ENCODE measurements at places on chromosomes 6 and 20. TPM values are rescaled to one million over a fixed set of nuclear protein-coding genes. Genes with fewer than 3 reads are reported as not detected.
A peak's percentile ranks its signal among the peaks of the same experiment; 100 is the strongest.

DNA sequence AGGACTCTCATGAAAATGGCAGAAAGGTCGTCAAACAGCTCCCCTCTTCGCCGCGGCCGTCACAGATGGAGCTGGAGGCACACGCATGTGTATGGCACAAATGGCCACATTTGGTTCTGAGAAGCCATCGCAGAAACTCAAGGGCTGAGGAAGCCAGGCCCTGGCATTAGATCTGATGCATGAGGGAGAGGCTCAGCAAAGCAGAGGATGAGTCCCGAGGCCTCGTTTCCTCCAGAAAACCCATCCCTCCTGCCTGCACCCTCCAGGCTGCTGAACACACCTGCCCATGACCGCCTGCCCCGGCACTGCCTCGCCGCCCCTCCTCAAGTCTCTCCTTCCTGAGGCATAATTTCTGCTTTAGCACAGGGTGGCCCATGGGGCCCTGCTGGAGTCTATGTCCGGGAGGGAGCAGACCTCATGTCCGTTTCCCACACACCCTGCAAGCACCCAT is 240.3 kb downstream of the DLL1 start:
- H3K4me1 ChIP-seq: no peaks in the 10 kb centered on the region
- H3K27ac ChIP-seq: no peak overlapping the region
- H3K4me3 ChIP-seq: no peak overlapping the region
- no peaks in the 10 kb centered on the region for H3K36me3 ChIP-seq
- DNase-seq: no peak

DNA sequence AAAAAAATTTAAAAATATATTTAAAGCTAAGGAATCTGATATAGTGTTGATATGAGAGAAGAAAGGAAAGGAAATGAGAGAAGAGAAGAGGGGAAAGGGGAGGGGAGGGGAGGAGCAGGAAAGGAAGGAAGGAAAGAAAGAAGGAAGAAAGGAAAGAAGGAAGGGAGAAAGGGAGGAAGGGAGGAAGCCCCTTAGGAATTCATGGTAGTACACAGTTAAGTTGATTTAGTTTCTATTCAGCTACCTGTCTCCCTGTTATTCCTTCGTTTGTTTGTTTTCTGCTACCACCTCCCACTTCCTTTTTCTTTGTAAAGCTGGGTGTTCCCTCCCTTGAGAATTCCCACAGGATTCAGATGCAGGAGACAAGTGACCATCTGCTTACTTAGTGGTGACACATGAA is 1025.4 kb upstream of the FLRT3 start:
- no peaks in the 10 kb centered on the region for H3K27me3 ChIP-seq
- DNase-seq: no peak

Gene TFAP2B
- total RNA-seq: not detected

GRCh38 chr6:90454836-90455427 is 131.9 kb downstream of the MAP3K7 start:
- H3K36me3 ChIP-seq: no peaks in the 10 kb centered on the region
- no peak overlapping the region for H3K4me3 ChIP-seq
- no peak overlapping the region for H3K27ac ChIP-seq
- H3K27me3 ChIP-seq: no peaks in the 10 kb centered on the region

GRCh38 chr6:42038811-42039408 is 11.4 kb upstream of the TAF8 start:
- no peak for DNase-seq
- H3K36me3 ChIP-seq: no peaks in the 10 kb centered on the region
- H3K4me3 ChIP-seq: no peak overlapping the region
- no peaks in the 10 kb centered on the region for H3K27me3 ChIP-seq
- peaks cover 37% of the 10 kb centered on the region for H3K4me1 ChIP-seq

DNA sequence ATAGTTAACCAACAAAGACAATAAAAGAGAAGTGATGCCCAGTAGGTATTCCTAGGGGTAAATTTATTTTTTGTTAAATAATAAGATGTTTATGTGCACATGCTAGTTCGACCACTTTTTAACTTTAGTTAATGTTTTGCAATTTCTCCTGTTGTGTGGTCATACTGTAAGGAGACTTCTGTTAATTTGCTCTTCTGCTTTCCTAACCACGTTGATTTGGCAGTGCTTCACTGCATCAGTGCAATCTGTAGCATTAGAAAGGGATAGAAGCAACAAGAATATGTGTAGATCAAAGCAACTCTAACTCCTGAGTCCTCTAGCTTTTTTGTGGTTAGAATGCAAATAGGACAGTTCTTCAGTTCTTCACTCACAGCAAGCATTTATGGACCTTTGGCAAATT is 13.9 kb downstream of the MYB start:
- H3K27ac ChIP-seq: peak overlapping the region; percentile 48
- H3K36me3 ChIP-seq: peaks cover 99% of the 10 kb centered on the region
- no peaks in the 10 kb centered on the region for H3K27me3 ChIP-seq
- H3K4me3 ChIP-seq: no peak overlapping the region
- H3K4me1 ChIP-seq: peaks cover 14% of the 10 kb centered on the region

- H3K27ac ChIP-seq: no peak overlapping the region
- peaks cover 3% of the 10 kb centered on the region for H3K27me3 ChIP-seq
- no peaks in the 10 kb centered on the region for H3K36me3 ChIP-seq
- no peaks in the 10 kb centered on the region for H3K4me1 ChIP-seq
Observed at GRCh38 chr6:5936631-5937030, 70.1 kb downstream of the NRN1 start.

GRCh38 chr20:44642203-44643153 is 9.0 kb downstream of the ADA start:
- H3K27me3 ChIP-seq: no peaks in the 10 kb centered on the region
- peaks cover 16% of the 10 kb centered on the region for H3K4me1 ChIP-seq
- H3K27ac ChIP-seq: peak overlapping the region; percentile 23
- H3K4me3 ChIP-seq: no peak overlapping the region
- peak; percentile 49 for DNase-seq
- no peaks in the 10 kb centered on the region for H3K36me3 ChIP-seq

DNA sequence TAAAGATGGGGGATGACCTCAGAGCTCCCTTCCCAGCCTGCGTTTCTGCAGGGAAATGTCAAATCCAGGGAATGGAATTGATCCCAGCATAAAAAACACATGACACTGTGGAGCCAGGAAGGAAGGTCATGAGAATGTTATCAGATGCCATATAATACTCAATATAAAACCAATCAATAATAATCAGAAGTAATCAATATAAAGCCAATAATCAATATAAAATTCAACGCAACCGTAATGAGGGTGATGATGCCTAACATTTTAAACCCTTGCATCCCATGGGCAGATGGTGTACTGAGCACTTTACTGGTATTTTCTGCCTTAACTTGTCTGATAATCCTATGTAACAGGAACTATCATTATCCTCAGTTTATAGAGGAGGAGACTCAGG is 30.1 kb upstream of the SULF2 start:
- DNase-seq: no peak
- no peaks in the 10 kb centered on the region for H3K4me1 ChIP-seq
- no peak overlapping the region for H3K4me3 ChIP-seq
- no peak overlapping the region for H3K27ac ChIP-seq

GRCh38 chr6:72966628-72967280 is 258.5 kb downstream of the KHDC1L start:
- no peak overlapping the region for H3K4me3 ChIP-seq
- no peaks in the 10 kb centered on the region for H3K27me3 ChIP-seq
- H3K36me3 ChIP-seq: no peaks in the 10 kb centered on the region

GRCh38 chr6:102686461-102686860 is 1293.0 kb downstream of the GRIK2 start:
- H3K27me3 ChIP-seq: no peaks in the 10 kb centered on the region
- no peak for DNase-seq
- no peaks in the 10 kb centered on the region for H3K4me1 ChIP-seq
- no peak overlapping the region for H3K4me3 ChIP-seq
- no peak overlapping the region for H3K27ac ChIP-seq

Gene TRIM27
- 127 TPM for total RNA-seq

Gene KHDRBS2
- not detected for total RNA-seq

Gene NKX2-4
- not detected for total RNA-seq

Gene MMP24
- total RNA-seq: not detected

Gene TMEM217
- 1.9 TPM for total RNA-seq

Gene SEL1L2
- not detected for total RNA-seq

DNA sequence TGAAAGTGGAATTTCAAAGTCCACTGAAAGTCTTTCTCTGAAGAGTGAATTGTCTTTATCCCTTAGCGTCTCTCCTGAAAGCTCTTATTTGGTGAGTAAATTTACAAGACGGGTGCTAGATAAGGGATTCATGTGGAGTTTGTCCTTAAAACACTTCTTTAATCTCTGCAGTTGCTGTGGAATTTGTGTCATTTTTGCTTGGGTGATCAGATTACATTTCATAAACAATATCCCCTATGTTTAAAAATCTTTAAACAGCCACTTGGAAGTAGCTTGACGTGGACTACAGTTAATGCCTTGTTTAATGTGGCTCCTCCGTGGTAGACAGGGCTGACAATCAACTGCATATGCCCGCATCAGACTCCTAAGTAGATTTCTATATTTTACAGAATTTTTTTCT is 175.4 kb upstream of the ZNF217 start:
- no peak overlapping the region for H3K4me3 ChIP-seq
- peaks cover 15% of the 10 kb centered on the region for H3K4me1 ChIP-seq
- no peaks in the 10 kb centered on the region for H3K27me3 ChIP-seq
- H3K27ac ChIP-seq: no peak overlapping the region
- H3K36me3 ChIP-seq: no peaks in the 10 kb centered on the region

GRCh38 chr6:158911746-158912480 is 88.1 kb downstream of the RSPH3 start:
- H3K36me3 ChIP-seq: no peaks in the 10 kb centered on the region
- H3K27ac ChIP-seq: no peak overlapping the region
- H3K4me1 ChIP-seq: no peaks in the 10 kb centered on the region
- no peaks in the 10 kb centered on the region for H3K27me3 ChIP-seq
- H3K4me3 ChIP-seq: no peak overlapping the region
- no peak for DNase-seq

GRCh38 chr6:156776840-156777576 is at the start of gene ARID1B:
Gene ARID1B, plus strand, starts transcription at chr6:156777378. Its CDS starts 303 bp downstream, at chr6:156777681.
- H3K27me3 ChIP-seq: no peaks in the 10 kb centered on the region
- peak; percentile 83 for DNase-seq
- H3K4me1 ChIP-seq: peaks cover 15% of the 10 kb centered on the region

- DNase-seq: no peak
- H3K4me1 ChIP-seq: peaks cover 27% of the 10 kb centered on the region
- H3K27ac ChIP-seq: peak overlapping the region; percentile 10
- H3K36me3 ChIP-seq: no peaks in the 10 kb centered on the region
- no peak overlapping the region for H3K4me3 ChIP-seq
Observed at GRCh38 chr6:15340775-15341174, 94.9 kb downstream of the JARID2 start.

DNA sequence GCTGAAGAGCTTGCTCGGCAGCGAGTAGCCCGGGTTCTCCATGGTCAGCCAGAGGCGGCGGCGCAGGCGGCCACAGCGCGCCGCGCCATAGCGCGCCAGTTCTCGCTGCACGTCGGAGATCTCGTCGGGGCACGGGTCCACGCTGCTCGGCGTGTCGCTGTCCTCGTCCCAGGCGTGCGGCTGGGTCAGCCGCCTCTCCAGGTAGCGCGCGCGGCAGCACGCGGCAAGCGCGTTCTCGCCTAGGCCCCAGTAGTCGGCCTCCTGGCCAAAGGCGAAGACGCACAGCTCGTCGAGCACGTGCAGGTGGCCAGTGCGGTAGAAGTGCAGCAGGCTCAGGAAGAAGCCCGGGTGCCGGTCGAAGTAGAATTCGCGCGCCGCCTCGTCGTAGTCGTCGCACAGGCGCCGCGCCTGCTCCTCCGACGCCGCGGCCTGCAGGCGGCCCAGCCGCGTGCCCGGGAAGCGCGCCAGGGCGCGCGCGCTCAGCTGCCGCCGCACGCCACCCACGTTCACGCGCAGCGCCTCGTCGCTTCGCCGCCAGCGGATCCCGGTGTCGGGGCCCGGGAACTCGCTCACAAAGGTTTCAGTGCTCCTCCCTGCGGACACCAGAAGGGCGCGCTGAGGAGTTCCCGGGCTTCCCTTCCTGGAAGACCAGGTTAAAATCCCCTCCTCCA is 2.7 kb downstream of the KCNS1 start:
- no peak overlapping the region for H3K4me3 ChIP-seq
- no peak overlapping the region for H3K27ac ChIP-seq
- no peaks in the 10 kb centered on the region for H3K4me1 ChIP-seq
- no peaks in the 10 kb centered on the region for H3K36me3 ChIP-seq

DNA sequence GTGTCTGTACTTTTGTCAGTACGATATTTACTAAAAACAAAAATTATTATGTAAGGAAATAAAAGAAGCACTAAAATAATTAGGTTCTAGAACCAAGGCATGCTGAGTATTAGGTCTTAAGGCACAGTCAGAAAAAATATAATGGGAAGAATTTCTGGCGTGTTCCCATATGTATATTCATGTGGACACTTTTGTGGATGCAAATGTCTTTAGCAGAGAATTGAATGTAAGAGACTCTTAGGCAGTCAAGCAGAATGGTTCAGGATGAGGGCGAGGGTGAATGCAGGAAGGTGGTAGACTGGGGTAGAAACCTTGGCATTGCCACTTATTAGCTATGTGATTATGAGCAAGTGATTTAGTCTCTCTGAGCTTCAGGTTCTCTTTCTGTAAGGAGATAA is 71.5 kb downstream of the SASH1 start:
- H3K36me3 ChIP-seq: no peaks in the 10 kb centered on the region
- H3K27ac ChIP-seq: no peak overlapping the region
- H3K4me3 ChIP-seq: no peak overlapping the region
- H3K4me1 ChIP-seq: no peaks in the 10 kb centered on the region
- no peak for DNase-seq

DNA sequence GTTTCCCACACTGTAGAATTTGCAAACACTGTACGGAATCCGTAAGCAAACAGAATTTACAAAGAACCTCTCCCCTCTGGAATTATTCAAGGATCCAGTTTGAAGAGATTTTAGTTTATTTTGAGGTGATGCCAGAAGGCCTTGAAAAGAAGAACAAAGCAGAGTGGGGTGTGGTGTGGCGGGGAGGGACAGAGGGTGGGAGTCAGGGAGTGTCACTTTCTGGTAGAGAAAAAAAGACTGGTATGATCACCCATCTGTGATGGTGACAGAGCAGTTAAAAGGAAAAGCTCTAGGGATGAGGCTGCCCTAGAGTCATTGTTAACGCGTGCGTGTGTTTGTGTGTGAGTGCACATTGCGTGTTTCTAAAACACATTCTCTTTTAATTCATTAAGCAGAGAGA is 97.0 kb upstream of the F13A1 start:
- no peaks in the 10 kb centered on the region for H3K36me3 ChIP-seq
- H3K27me3 ChIP-seq: peaks cover 4% of the 10 kb centered on the region
- H3K27ac ChIP-seq: no peak overlapping the region
- no peaks in the 10 kb centered on the region for H3K4me1 ChIP-seq
- H3K4me3 ChIP-seq: no peak overlapping the region

GRCh38 chr6:100952006-100952405 is 70.9 kb upstream of the ASCC3 start:
- H3K4me3 ChIP-seq: no peak overlapping the region
- no peaks in the 10 kb centered on the region for H3K36me3 ChIP-seq
- no peak for DNase-seq
- H3K27me3 ChIP-seq: no peaks in the 10 kb centered on the region
- H3K27ac ChIP-seq: no peak overlapping the region

DNA sequence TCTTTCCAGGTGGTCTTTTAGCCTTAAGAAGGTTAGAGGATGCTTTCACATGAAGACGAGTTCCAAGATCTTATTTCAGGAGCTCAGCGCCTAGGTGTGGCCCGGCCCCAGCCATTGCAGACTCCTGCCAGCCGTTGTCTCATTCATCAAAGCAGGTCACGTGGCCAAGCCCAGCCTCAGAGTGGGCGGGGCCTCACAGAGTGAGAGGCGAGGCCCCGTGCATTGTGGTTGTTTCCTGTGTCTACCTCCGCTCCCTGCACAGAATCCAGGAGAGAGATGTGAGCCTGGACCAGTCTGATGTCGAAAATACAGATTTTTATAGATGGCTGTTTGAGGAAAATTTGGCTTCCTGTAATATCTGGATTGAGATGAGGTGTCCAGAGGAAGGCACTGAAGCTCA is 49.2 kb upstream of the CST5 start:
- no peaks in the 10 kb centered on the region for H3K4me1 ChIP-seq
- no peaks in the 10 kb centered on the region for H3K36me3 ChIP-seq
- peak; percentile 57 for DNase-seq
- no peak overlapping the region for H3K27ac ChIP-seq

Gene MYL9
- total RNA-seq: 3.2 TPM
